ENCODE measurements at places on chromosomes 13 and 19.

GRCh38 chr19:1652471-1653299 lies at the start of gene TCF3:
TCF3 (minus strand) TSS chr19:1652615; CDS start chr19:1650248, 2,367 bp downstream.
- DNase-seq, result peak; percentile 97

DNA sequence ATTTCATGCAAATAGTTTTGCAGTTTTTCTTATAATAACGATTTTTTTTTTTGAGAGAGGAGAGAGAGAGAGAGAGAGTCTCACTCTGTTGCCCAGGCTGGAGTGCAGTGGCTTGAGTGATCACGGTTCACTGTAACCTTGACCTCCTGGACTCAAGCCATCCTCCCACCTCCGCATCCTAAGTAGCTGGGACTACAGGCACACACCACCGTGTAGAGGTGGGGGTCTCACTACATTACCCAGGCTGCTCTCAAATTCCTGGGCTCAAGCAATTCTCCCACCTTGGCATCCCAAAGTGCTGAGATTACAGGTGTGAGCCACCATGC lies 26.8 kb upstream of the GJB6 start:
- DNase-seq, result no peak

GRCh38 chr19:14439014-14439413 lies 5.9 kb downstream of the PKN1 start:
- no peak for DNase-seq

DNA sequence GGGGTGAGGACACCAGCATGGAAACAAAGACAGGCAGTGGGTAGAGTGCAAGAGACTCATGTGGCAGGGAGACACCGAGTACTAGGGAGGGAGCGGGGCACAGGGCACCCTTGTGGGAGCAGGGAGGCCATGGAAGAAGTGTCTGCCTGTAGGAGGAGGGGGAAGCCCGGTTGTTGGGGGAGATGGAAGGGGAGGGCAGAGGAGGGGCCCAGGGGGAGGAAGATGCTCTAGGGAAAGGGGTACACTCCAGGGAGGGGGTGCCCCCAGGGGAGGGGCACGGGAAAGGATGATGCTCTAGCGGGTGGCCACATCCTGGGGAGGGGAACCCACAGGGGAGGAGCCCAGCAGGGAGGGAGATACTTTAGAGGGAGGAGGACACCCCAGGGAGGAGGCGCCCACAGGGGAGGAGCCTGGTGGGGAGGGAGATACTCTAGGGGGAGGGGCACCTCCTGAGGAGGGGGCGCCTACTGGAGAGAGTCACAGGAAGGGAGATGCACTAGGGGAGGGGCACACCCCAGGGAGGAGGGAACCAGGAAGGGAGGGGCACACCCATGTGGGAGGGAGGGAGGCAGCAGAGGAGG lies 24.9 kb downstream of the CPAMD8 start:
- DNase-seq, result no peak

- DNase-seq, result no peak
Measured at GRCh38 chr19:5993648-5994358, 15.9 kb upstream of the RANBP3 start.

DNA sequence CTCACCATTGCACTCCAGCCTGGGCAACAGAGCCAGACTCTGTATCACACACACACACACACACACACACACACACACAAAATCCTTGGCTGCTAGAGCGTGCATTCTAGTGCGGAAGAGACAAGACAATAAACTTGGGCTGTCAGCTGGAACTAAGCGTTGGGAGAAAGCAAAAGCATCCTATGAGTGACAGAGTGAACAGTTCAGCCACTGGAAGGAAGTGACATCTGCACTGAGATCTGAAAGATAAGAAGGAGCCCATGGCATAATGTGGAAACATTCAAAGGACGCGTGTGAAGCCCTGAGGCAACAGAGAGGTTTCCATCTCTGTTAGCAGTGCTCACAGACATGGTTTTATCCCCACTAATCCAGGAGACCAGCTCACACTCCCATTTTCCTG lies 3.5 kb upstream of the SLC1A5 start:
- no peak for DNase-seq

- no peak for DNase-seq
Measured at GRCh38 chr13:106176117-106176516, 359.3 kb downstream of the EFNB2 start.

DNA sequence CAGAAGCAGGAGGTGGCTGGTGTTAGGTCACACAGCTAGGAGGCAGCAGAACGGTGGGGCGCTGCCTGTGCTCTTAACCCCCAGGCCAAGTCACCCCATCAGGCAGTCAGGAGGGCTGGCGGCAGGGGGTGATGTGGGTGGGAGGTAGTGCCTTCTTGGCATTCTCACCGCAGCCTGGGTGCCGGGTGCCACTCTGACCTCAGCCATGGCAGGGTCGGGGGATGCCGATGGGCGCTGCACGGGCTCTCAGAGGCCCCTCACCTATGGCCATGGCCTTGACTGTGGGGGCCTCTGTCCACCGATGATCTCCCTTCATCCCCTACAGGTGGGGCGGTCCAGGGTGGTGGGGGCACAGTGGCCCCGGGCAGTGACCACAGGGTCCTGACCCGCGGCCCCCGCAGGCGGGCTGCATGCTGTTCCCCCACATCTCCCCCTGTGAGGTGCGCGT lies 5.6 kb downstream of the PTOV1 start:
- DNase-seq, result no peak

DNA sequence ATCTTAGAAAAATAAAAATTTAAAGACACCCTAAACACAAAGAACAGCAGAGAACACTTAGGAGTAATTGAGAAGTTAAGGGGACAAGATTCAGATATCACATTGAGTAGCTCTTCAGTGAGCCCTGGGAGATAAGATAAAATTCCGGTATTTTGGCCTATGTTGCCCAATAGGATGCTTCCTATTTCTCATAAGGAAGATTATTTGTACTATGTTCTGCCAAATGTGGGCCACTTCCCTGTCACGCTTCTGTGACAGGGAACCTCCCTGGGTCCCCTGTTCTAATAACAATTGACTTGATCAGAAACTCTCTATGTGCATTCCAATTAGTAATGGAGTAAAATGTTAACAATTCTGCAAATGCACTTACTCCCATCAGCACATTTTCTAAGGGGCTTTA lies 310.7 kb downstream of the MYO16 start:
- no peak for DNase-seq

DNA sequence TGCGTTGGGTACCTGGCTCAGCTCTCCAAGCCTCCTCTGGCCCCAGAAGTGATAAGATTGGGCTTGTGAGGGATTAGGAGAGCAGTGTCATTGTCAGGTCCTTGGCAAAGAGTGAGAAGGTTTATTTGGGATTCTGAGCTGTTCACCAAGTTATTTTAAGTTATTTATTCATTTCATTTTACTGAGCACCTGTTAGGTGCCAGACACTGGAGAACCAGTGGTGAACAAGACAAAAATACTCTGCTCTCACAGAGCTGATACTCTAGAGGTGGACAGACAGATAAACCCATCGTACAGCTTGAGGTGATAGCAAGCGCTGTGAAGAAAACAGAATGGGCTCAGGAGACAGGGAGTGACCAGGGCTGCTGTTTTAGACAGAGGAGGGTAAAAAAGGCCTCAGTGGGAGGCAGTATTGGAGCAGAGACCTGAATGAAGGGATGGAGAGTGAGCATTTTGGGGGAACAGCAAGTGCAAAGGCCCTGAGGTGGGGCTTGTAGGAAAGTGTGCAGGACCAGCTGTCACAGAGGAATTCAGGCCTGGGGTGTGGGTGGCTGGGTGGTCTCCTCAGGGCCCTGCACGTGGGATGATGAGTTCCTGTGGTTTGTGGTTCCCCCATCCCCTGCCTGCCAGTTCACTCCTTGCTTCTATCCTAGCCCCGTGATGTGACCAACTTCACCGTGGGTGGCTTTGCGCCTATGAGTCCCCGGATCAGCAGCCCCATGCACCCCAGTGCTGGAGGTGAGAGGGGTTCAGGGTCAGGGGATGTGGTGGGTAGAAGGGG lies 8.7 kb upstream of the TIMM50 start:
- no peak for DNase-seq

- no peak for DNase-seq
Measured at GRCh38 chr13:47109028-47109427, 212.2 kb upstream of the HTR2A start.

GRCh38 chr13:73697166-73697565 lies 437.0 kb downstream of the KLF12 start:
- no peak for DNase-seq

DNA sequence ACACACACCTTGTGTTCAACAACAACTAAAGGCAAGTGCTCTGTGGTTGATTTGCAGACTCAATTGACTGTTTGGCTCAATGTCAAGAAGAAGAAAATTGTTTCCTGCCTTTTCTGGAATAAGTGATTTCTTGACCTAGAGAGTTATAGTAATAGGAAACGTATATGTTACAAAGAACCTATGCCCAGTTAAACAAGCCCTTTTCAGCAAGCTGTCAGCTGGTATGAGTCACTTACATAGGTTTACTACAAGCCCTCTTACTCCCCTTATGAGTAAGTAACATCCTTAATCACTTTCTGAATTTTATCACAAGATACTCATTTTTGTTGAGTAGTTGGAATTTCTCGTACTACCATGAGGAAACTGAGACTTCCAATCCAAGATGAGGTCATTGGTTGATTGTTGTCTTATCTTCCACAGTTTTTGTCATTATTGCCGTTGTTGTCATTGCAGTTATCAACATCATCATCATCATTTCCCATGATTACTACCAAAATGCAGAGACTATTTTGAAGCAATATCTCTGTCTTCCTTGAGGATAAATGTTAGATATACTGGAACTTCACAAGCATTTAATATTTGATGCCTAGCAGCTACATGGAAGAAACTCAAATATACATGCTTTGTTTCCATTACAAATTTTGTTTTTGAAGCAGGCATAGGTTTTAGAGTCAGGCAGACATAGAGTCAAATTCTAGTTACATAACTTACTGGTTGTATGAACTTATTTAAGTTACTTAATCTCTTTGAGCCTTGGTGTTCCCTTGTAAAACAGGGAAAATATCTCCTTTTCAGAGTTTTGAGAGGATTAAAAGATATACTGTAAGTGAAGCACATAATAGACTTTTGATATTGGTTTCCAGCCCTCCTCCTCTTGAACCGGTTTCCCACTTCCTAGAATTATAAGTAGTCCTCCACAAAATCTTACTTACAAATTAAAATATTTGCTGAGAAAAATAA lies 106.0 kb downstream of the RAP2A start:
- DNase-seq, result no peak

DNA sequence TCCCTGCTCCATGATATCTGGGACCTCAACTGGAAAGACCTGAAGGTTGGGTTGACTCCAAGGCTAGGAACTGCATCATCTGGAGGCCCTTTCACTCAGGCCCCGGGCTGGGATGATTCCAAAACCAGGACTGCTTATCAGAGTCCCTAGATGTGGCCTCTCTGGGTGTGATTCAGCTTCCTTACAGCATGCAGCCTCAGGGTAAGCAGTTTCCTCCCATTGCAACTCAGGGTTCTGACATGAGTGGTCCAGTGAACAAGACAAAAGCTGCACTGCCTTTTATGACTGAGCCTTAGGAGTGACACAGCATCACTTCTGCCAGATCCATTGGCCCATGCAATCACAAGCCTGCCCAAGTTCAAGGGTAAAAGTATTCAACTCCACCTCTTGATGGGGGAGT lies 502.8 kb downstream of the COG6 start:
- DNase-seq, result no peak

DNA sequence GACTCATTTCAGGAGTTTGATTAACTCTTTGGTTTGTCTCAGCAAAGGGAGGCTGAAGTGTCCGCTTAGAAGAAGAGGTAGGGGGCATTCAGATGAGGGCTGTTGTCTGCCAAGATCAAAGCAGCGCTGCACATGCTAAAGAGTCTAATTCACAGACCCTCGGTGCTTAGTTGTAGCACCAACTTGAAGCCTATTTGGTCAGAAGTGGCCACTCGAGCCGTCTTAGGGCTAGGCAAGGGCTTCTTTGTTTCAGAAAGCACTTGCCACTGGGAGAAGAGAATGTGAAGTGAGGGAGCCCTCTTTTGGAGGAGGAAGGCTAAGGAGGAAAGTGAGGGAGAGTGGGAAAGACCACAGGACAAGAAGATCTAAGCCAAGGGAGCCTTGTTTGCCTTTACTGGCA lies 313.4 kb upstream of the TMTC4 start:
- peak; percentile 42 for DNase-seq

DNA sequence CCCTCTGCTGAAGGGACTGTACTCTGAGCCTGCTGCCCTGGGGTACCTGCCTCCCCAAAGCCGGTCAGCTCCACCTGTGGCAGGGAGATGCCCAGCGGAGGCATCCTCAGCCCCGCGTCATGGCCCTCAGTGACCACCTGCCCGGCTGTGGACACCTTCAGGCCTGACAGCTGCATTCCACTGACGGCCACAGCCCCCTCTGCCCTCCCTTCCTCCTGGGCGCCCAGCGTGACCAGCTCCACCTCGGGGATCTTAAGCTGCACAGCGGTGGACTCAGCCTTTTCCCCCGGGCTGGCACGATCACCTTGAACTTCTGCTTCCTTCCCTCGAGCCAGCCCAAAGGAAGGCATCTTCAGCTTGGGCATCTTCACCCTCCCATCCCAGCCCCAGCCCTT lies 4.8 kb upstream of the HIPK4 start:
- no peak for DNase-seq

GRCh38 chr13:59982631-59983382 lies 180.9 kb downstream of the DIAPH3 start:
- DNase-seq, result no peak

DNA sequence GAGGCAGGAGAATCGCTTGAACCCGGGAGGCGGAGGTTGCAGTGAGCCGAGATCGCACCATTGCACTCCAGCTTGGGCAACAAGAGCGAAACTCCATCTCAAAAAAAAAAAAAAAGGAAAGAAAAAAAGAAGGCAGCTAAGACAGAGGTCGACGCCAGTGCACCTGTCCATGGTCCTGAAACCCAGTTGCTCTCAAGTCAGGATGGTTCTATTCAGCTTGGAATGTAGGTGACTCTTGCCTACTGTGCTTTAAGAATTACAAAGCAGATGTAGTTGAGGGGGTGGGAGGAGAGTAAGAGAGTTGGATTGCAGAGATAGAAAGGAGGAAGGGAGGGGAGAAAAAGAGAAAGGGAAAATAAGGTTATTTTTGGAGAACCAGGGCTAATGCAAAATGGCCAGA lies 18.7 kb downstream of the CACNG7 start:
- peak; percentile 87 for DNase-seq

GRCh38 chr13:98538876-98539275 lies 38.0 kb downstream of the STK24 start:
- DNase-seq, result no peak

DNA sequence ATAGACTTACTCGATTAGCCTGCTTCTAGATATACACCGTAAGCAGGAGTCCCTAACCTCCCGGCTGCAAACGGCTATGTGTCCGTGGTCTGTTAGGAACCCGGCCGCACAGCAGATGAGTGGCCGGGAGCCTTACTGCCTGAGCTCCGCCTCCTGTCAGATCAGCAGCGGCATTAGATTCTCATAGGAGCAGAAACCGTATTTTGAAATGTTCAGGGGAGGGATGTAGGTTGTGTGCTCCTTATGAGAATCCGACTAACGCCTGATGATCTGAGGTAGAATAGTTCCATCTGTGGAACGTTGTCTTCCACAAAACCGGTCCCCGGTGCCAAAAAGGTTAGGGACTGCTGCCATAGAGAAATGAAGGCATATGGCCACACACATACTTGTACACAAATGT lies 1491.9 kb downstream of the SLITRK5 start:
- DNase-seq, result no peak

GRCh38 chr13:83622422-83622784 lies 259.9 kb downstream of the SLITRK1 start:
- no peak for DNase-seq
